ENCODE measurements at places on chromosomes 13 and 19. TPM values are rescaled to one million over a fixed set of nuclear protein-coding genes. Genes with fewer than 3 reads are reported as not detected.
A peak's percentile ranks its signal among the peaks of the same experiment; 100 is the strongest.

- peak; percentile 94 for DNase-seq
Measured at GRCh38 chr19:44748426-44749254, at the start of gene BCL3. BCL3 (plus strand) TSS chr19:44748708; CDS start chr19:44748791, 83 bp downstream.

GRCh38 chr13:106361621-106362020 is 173.8 kb downstream of the EFNB2 start:
- DNase-seq = no peak

GRCh38 chr19:35293363-35293739 is 1.4 kb downstream of the MAG start:
- DNase-seq = no peak

GRCh38 chr19:10173527-10173926 is 21.2 kb downstream of the DNMT1 start:
- DNase-seq = no peak

DNA sequence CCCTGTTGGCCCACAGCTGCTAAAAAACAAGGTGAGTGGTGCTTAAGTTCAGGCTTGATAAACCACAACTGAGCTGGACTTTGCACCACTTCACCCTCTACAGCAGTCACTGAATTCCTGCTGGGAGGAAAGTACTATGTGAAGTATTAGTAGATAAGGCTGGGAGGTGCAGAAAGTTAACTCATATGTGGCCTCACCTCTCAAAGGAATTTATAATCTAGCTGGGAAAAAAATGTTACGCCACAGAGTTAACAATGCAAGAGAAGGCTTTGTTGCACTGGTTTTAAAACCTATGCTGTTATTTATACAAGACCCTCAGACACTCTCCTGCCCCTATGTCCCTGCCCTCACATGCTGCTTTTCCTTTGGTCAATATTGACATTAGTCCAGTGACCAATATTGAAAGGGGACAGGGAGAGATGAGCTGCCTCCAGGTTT is 60.9 kb downstream of the LIG4 start:
- DNase-seq = no peak

- no peak for DNase-seq
Measured at GRCh38 chr19:10189616-10190015, 5.1 kb downstream of the DNMT1 start.

DNA sequence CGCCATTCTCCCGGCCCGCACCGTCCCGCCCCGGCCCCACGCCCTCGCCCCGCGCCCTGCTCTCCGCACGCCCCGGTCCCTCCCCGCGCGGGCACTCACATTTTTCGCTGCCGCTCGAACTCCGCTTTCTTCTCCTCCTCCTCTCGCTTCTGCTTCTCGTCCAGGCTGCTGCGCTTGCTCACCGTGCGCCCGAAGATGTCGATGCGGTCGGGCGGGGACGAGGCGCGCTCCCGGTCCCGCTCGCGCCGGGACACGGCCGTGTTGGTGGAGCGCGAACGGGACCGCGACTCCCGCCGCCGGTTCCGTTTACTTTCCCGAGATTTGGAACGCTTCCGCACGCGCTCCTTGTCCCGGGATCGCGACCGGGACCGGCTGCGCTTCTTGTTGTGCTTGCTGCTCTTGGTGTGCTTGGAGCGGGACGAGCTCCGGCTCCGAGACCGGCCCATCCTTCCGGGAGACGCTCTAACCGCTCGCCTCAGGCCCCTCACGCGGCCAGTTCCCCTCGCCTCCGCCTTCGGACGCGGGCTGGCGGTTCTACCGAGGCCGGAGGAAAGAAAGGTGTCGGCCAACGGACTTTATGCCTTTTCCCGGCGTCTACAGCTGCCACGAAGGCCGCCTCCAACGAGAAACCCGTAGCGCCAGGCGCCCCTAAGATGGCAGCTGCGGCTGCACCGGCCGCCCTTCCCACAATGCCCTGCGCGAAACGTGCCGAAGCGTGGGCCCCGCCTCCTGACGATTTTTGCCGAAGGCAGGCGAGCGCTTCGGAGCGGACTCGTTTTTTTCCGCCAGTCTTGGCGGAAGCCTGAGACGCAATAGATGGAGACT is at the start of gene ARGLU1:
TSS of gene ARGLU1 (minus strand) at position 664 of the 825 bp plus-strand sequence. CDS start at position 446, 218 bp downstream.
- DNase-seq = peak; percentile 98

GRCh38 chr19:48624791-48625723 is 5.8 kb downstream of the SPHK2 start:
- DNase-seq = no peak

DNA sequence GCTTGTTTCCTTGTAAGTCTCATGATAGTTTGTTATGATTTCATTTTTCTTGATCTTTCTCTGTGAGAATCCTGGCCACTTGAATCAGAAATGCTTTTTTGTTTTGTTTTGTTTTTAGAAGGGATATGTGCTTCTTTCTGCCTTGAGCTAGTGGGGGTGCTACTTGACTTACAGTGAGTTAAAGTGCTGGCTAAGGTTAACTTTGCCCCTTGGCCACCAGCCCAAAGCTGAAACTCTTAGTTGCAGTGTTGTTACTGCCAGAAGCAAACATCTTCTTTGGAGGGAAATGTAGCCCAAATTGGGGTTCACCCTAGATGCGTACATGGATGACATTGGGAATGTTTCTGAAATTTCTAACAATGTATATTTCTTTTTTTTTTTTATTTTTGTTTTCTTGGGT is 57.4 kb downstream of the TDRD3 start:
- DNase-seq = no peak

Gene PDX1
- not detected for total RNA-seq

Gene CC2D1A
- 19.5 TPM for total RNA-seq

Gene CCL25
- not detected for total RNA-seq
